Activated CD4-positive, alpha-beta T cell treated with anti-CD3 and anti-CD28 coated beads, Interleukin-2, amount 50 U/mL, for 4 hours (primary cell): ENCODE measurements at places on chromosomes 6 and 20.
A peak's percentile ranks its signal among the peaks of the same experiment; 100 is the strongest.

GRCh38 chr6:36914227-36914794 is 28.6 kb downstream of the C6orf89 start:
- DNase-seq = peak; percentile 5

GRCh38 chr6:128632131-128632530 is 111.7 kb upstream of the PTPRK start:
- DNase-seq = no peak

DNA sequence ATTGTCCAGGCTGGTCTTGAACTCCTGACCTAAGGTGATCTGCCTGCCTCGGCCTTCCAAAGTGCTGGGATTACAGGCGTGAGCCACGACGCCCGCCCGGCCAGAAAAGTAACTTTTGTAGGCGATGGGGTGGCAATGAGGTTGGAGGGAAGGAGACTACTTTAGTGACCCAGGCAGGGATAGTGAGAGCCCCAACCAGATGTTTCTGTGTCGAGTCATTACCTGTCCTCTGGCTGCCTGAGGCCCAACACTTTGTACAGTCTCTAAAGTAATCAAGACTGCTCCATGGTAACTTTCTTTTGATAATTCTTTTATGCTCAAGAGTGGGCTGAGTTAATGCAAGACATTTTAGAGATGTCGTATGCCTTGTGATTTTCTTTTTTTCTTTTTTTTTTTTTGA is 6.8 kb downstream of the SASH1 start:
- DNase-seq = no peak

DNA sequence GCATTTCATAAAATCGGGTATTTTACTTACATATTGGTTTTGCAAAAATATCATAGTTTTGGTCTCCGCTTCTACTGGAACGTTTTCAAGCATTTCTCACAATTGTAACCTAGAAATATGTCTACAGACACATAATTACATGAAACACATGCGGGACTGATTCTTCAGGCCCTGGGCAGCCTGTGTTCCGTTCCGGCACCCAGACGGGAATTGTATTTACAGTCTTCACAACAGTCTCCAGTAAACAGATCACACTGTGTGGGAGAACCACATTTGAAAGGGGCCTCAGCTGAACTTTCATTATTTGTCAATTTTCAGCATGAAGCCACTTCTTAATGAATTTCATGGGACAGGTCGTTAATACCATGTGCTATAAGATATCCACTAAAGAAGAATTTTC is 196.9 kb downstream of the DST start:
- no peak for DNase-seq

DNA sequence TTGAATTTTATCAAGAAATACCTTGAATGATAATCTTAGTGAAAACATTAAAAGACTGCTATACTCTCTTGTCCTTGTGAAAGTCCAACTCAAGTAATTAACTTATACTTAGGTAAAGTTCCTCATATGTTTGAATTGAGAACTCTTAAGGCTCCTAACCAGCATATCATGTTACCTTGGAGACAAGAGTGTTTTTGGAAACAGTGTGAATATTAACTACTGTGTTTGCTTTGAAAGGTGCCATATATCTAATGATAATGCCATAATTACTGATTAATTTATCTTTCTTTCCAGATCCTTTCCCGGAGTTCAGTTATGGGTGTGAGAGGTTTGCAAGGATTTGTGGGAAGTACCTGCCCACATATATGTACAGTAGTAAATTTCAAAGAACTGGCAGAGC is 10.5 kb downstream of the FAM120B start:
- no peak for DNase-seq

DNA sequence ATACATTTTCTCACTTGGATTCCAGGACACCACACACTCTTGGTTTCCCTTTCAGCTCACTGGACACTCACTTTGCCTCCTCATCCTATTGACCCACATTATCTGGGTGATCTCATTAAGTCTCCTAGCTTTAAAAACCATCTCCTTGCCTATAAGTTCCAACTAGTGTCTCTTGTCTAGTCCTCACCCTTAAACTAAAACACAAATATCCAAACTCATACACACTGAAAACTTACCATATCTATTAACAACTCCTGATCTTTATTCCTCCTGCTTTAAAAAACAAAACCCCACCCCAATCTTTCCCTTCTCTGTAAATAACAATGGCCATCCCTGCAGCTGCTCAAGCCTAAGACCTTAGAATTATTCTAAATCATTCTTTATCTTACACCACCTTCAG is 3.5 kb upstream of the SMIM28 start:
- no peak for DNase-seq
